ENCODE measurements at places on chromosomes 1 and 21.
A peak's percentile ranks its signal among the peaks of the same experiment; 100 is the strongest.

DNA sequence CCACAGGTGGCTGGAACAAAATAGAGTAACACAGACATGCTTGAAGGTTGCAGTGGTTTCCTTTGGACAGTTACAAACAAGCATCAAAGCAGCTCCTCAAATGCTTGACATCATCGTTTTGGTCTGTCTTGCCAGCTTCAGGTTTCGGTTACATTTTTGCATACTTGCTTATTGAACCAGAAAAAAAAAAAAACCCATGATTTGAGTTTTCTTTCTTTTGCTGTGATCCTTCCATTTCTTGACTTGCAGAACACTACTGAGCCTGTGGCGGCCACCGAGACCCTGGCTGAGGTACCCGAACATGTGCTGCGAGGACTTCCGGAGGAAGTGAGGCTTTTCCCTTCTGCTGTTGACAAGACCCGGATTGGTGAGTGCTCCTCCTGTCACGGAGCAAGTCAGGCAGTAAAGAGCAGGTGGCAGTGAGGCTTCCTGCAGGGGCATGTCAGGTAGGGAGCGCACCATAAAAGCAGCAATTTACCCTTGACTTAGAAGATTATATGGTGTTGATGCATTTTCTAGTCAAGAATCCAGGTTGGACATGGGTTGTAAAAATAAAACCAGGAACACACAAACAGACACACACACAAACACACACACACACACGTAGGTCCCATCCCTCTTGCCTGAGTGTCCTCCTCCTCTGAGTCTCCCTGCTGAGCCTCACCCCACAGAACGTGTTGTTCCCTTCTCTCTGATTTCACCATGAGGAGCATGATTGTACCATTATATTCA lies 30.9 kb downstream of the PRDM2 start:
- peak overlapping the region; percentile 83 for H3K4me3 ChIP-seq
- no peaks in the 10 kb centered on the region for H3K27me3 ChIP-seq
- H3K27ac ChIP-seq: peak overlapping the region; percentile 97
- H3K36me3 ChIP-seq: peaks cover 12% of the 10 kb centered on the region

DNA sequence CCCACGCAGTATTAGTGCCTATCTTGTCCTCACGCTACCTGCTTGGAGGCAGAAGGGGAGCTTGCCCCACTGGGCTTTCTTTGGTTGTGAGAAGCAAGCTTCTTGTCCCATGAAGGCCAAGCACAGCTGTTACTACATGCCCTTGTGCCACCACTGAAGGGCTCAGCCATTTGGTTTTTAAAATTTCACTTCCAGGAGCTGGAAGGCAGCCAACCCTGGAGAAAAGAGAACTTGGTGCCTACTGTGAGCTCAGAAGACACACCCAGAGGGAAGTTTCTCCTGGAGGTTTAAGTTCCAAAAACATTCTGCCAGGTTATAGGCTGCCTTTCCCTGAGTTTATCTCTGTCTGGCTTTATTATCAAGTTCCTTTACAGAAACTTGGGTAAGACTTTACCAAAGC lies 187.4 kb downstream of the SLC35F3 start:
- no peaks in the 10 kb centered on the region for H3K4me1 ChIP-seq
- peaks cover 16% of the 10 kb centered on the region for H3K27me3 ChIP-seq
- no peaks in the 10 kb centered on the region for H3K36me3 ChIP-seq
- no peak for DNase-seq
- H3K27ac ChIP-seq: no peak overlapping the region

DNA sequence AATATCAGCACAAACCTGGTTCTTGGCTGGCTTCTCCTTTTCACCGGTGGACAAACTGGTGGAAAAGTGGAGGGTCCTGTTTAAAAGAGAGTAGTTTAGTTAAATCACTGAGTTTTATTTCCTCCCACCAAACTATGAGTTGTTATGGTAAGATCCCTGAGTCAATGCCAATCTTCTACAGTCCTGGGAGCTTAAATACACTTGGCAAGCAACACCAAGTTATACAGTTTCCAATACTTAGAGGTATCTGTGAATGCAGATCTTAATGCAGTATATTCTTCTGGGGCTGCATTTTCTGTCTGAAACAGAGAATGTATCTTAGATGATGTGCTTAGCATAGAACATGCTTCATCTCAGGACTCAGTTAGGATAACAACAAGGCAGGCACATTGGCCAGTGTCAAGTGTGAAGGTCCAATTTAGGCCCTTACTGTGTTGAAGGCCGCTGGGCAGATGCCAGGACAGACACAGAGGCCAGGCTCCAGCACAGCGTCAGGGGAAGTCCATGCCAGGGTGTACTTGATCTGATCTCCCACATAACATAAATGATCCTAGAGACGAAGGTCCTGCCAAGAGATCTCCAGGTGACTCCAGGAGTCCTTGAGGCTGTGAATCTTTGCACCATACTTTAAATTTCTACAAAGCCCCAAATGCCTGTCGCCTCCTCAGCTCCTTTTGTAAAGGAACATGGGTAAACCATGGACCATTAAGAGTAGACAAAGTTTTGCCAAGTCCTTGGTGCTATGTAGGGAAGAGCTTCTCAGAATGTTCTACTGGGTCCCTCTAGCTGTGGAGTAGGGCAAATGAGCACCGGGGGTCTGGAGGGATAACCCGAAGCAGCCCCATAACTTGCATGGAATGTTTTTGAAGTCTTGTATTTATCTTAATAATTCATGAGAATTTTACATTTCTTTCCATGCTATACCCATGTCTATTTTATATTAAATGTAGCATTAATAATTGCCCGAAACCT lies 76.8 kb downstream of the KCNJ15 start:
- no peaks in the 10 kb centered on the region for H3K36me3 ChIP-seq
- no peaks in the 10 kb centered on the region for H3K4me1 ChIP-seq
- no peak for DNase-seq
- no peaks in the 10 kb centered on the region for H3K27me3 ChIP-seq
- H3K4me3 ChIP-seq: no peak overlapping the region

DNA sequence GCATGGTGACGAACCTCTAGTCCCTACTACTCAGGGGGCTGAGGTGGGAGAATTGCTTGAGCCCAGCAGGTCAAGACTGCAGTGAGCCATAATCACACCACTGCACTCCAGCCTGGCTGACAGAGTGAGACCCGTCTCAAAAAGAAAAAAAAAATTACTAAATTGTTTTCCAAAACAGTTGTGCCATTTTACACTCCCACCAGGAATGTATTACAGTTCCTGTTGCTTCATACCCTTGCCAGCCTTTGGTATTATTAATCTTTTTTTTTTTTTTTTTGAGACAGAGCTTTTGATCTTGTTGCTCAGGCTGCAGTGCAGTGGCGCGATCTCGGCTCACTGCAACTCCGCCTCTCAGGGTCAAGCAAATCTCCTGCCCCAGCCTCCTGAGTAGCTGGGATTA lies 55.9 kb downstream of the RPS6KA1 start:
- no peak for DNase-seq
- peaks cover 3% of the 10 kb centered on the region for H3K36me3 ChIP-seq
- H3K27me3 ChIP-seq: no peaks in the 10 kb centered on the region
- no peak overlapping the region for H3K4me3 ChIP-seq
- H3K27ac ChIP-seq: no peak overlapping the region
- H3K4me1 ChIP-seq: peaks cover 17% of the 10 kb centered on the region

GRCh38 chr1:19744335-19744743 lies 55.4 kb downstream of the TMCO4 start:
- no peak overlapping the region for H3K4me3 ChIP-seq
- DNase-seq: no peak
- H3K27ac ChIP-seq: no peak overlapping the region
- H3K4me1 ChIP-seq: no peaks in the 10 kb centered on the region
- peaks cover 3% of the 10 kb centered on the region for H3K36me3 ChIP-seq
- no peaks in the 10 kb centered on the region for H3K27me3 ChIP-seq

Measured in T-helper 2 cell treated with Interferon-gamma antibody and Interleukin-4, amounts not matched to agents 5 μg/mL and 100 μg/mL, for 36 hours (primary cell).